ENCODE measurements at places on chromosomes 2 and 18.

- no peak for DNase-seq
These were observed 3.5 kb upstream of the NEUROD1 start for GRCh38 chr2:181683518-181684453.

- no peak for DNase-seq
These were observed 59.7 kb downstream of the SCG2 start for GRCh38 chr2:223542501-223542900.

GRCh38 chr2:203646961-203647360 lies 59.5 kb upstream of the CD28 start:
- DNase-seq: no peak

- no peak for DNase-seq
These were observed 502.2 kb downstream of the NRXN1 start for GRCh38 chr2:50529600-50530218.

GRCh38 chr2:16687955-16688354 lies 22.3 kb upstream of the CYRIA start:
- no peak for DNase-seq

GRCh38 chr2:154078926-154079325 lies 207.2 kb downstream of the GALNT13 start:
- no peak for DNase-seq

DNA sequence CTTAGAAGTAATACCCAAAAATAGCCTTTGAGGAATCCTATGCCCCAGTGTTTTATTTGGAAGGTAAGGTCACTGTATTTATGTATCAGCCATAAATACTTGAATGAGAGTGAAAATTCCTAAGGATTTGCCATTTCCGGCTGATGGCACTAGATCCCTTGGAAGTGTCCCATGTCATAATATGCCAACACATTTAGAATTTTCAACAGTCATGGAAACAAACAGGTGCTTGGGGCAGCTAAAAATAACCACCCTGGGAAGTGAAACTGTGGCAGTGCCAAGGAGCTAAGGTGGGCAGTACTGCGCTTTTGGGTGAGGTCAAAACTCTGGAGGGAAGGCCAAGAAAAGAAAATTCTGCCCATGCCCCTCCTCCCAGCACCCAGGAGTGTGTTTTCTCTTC lies 80.2 kb downstream of the TCF7L1 start:
- DNase-seq: no peak

GRCh38 chr2:70094978-70095719 lies 7.9 kb downstream of the PCBP1 start:
- no peak for DNase-seq

DNA sequence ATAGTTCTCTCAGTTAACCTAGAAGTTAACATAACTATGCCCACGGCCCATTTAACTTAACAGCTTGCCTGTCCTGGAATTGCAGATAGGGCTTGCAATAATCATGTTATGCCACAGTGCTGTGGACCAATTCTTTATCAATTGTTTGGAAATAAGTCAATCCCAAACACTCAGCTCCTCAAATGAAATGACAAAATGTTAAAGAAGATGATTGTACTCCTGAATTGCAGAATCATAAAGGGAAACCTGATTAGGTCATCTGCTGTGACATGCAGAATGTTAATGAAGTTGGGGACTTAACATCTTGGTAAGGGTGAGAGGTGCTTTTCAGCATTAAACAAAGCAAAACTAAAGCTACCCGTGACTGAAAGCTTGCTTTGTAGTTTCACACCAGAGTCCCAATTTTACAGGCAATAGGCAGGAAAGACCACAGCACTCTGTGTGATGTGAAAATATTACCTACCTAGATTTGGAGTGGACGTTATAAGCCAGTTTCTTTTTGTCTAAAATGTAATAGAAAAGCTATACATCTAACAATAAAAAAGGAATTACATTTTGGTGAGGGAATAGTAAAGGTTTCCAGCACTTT lies 364.0 kb downstream of the GPD2 start:
- no peak for DNase-seq

DNA sequence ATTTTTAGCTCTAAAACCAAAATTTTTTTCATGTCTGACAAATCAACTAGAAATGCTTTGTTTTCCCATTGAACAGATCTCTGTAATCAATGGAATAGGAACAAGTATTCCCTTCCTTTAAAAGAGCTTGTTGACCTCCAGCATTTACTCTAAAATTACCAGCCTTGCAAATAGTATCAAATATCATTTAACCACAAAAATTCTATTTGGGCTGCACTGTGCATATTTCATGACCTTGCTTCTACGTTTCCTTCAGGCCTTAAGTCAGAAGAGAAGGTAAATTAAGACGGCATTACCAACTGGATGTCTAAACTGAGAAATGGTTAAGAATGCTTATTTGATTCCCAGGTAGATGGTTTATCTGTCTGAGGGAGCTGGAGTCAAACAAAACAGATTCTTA lies 33.3 kb upstream of the NRXN1 start:
- no peak for DNase-seq

GRCh38 chr2:14936426-14936825 lies 303.9 kb downstream of the LRATD1 start:
- DNase-seq: no peak

- no peak for DNase-seq
These were observed 71.8 kb upstream of the NPAS2 start for GRCh38 chr2:100747996-100748615.

GRCh38 chr2:32250290-32250689 lies 14.4 kb downstream of the NLRC4 start:
- DNase-seq: no peak

- no peak for DNase-seq
These were observed 1256.2 kb downstream of the CNTNAP5 start for GRCh38 chr2:125281242-125281641.

DNA sequence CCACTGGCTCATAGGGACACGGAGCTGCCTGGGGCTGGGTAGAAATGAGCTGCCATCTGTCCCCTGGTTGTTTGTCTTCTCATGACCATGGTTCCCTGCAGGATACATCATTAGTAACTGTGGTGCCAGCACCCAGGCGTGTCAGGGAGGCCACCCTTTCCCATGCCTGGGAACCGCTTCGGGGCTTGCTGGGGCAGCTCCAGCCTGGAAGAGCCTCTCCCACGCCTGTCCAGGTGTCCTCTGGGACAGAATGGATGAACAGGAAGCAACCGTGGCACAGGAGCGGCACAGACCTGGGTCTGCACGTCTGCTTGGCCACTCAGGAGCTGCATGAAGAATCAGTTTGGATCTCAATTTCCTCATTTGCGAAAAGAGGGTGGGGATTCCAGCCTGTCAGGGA lies 34.8 kb downstream of the SDC1 start:
- no peak for DNase-seq

DNA sequence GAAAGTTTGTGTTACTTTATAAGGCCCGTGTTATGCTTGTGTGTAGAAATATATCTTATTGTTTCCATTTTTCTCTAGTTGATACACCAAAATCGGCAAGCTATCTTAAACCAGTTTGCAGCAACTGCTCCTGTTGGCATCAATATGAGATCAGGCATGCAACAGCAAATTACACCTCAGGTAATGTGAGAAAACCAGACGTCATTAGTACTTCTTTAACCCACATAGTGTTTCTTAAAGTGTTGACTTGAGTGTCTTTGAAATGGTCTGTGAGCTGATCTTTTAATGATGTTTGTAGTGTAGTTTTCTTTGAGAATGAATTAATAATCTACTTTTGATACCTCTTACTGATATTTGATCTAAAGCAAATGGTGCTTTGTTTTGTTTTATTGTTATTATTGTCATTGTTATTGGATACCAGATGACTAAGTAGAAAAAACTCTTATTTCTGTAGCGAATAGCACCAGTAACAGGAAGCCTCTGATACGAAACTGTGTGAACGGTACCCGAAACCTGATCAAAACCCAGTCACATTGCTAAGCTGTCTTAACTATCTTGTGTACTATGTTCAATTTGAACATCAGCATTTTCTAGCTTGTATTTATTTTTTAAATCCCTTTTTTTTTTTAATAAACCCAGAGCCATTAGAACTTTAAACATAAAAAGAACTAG lies 53.7 kb downstream of the PTRHD1 start:
- DNase-seq: no peak

DNA sequence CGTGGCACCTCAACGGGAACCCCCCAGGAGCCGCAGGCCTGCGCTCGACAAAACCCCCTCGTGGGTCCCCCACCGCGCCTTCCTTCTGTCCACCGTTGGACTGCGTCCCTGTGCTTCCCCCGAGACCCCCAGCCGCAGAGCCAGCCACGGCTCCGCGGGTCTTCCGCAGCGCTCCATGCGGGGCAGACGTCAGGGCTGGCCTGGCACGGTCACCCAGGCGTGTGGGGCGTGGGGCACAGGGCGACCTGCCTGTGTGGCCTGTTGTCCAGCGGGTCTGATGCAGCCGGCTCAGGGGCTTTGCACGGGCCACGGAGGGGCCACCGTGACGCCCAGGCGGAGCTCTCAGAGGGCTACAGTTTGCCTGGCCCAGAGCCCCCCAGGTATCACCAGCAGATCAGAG lies 11.0 kb downstream of the NFATC1 start:
- no peak for DNase-seq

GRCh38 chr2:46164529-46165301 lies 132.5 kb upstream of the EPAS1 start:
- no peak for DNase-seq

DNA sequence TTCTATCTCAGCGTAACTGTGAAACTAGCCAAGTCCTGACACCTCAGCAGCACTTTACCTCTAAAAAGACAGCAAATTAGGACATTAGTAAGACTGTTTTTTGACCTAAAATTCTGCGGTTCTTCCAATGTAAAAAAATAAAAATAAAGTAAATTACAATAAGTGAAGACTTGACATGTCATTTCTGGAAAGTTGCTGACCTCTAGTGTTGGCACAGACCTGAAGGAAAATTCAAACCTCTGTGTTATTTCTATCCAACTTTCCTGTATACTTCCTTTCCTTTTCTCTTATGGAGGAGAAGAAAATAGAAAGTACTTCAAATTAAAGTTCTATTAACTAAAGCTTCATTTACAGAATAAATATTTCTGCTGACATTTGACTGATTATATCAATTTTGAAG lies 110.6 kb downstream of the TMEM182 start:
- no peak for DNase-seq

- DNase-seq: no peak
These were observed 37.1 kb upstream of the C2orf66 start for GRCh38 chr2:196846295-196846694.
